Bone marrow (tissue), 2 donors: ENCODE measurements at places on chromosomes 3 and 15.

DNA sequence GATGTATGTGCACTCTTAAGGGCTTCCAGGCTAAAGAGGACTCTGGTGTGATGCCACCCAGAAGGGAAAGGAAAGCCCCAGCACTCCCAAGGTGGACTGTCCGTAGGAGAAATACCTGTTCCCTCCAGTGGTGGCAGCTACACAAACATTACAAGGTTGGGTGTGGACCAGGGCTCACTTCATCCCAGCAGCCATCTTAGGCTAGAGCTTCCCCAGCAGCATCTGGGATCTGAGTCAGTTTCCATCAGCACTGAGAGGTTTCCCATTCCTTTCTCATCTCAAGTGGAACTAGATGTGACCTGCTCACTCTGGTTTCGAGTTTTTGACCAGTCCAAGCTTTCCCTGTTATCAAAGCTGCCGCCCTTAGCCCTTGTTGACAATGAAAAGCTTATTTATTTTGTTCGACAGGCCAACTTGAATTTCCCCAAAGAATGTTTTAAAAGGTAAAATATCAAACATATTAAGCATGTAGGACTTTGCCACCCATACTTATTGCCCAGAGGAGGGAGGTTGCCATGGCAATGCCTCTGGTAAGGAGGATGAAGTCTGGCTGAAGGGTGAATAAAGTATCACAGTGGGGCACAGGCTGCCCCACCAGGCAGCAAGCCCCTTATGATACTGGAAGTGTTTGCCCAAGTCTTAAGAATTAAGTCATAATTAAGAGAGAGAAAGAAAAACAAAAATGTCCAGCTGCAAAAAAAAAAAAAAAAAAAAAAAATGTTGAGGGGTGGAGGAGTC is 28.9 kb downstream of the CLDN18 start:
- DNase-seq = no peak

- DNase-seq = no peak
These were observed 45.3 kb upstream of the VILL start for GRCh38 chr3:37945156-37945806.

- DNase-seq = no peak
These were observed 239.3 kb downstream of the FEZF2 start for GRCh38 chr3:62134061-62134496.

- no peak for DNase-seq
These were observed 56.3 kb downstream of the GPR171 start for GRCh38 chr3:151146731-151147091.

- peak; percentile 86 for DNase-seq
These were observed at the start of the genes DTWD1 and FAM227B for GRCh38 chr15:49620658-49621368. TSS of gene DTWD1 (plus strand) at chr15:49621048. CDS start at chr15:49625168, 4,120 bp downstream. TSS of gene FAM227B (minus strand) at chr15:49620818. CDS start at chr15:49615171, 5,647 bp downstream.
